ENCODE measurements at places on chromosomes 13 and 19.

GRCh38 chr19:33429891-33430673, 56.6 kb downstream of the CEBPG start:
- DNase-seq = no peak

DNA sequence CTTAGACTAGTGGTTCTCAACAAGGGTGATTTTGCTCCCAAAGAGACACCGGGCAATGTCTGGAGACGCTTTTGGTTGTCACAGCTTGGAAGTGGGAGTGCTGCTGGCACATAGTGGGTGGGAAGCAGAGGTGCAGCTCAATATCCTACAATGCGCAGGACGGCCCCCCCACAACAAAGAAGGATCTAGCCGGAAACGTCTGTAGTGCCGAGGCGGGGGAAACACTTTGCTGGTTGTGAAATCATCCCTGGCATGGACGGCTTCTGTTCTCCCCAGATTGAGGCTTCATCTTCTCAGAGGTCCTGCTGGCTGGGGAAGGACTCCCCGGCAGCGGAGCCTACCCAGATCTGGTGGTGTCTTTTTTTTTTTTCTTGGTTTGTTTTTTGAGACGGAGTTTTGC, 13.4 kb upstream of the SYT5 start:
- no peak for DNase-seq

- no peak for DNase-seq
These were observed 1981.1 kb upstream of the PCDH20 start for GRCh38 chr13:63396746-63397145.

- no peak for DNase-seq
These were observed 10.4 kb downstream of the ZNF91 start for GRCh38 chr19:23384858-23385257.

- no peak for DNase-seq
These were observed 14.7 kb upstream of the CEACAM6 start for GRCh38 chr19:41740415-41741243.

- peak; percentile 83 for DNase-seq
These were observed 14.3 kb downstream of the IER2 start for GRCh38 chr19:13164343-13165161.

DNA sequence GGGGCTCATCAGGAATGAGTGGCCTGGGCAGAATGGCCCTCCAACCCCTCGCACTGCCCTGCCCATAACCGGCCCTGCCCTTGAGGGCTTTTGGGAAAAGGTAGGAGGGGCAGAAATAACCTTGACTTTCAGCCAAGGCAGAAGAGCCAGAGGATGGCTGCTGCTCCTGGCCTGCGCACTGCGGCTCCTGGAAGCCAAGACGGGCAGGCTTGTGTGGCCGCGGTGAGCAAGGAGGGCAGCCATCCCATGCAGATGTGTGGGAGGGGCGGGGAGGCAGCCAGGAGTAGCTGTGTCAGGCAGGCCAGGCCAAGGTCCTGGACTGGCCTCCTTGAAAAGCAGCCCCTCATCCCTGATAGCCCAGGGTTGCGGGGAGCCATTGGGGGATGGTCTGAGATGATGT, 57.6 kb upstream of the URI1 start:
- no peak for DNase-seq

DNA sequence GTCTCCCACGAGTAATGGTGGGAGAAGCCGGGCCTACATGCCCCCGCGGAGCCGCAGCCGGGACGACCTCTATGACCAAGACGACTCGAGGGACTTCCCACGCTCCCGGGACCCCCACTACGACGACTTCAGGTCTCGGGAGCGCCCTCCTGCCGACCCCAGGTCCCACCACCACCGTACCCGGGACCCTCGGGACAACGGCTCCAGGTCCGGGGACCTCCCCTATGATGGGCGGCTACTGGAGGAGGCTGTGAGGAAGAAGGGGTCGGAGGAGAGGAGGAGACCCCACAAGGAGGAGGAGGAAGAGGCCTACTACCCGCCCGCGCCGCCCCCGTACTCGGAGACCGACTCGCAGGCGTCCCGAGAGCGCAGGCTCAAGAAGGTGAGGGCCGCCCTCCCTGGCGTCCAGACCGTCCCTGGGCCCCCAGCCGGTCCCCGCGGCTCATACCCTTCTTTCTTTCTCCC, 1.4 kb upstream of the USF2 start:
- DNase-seq = peak; percentile 60

DNA sequence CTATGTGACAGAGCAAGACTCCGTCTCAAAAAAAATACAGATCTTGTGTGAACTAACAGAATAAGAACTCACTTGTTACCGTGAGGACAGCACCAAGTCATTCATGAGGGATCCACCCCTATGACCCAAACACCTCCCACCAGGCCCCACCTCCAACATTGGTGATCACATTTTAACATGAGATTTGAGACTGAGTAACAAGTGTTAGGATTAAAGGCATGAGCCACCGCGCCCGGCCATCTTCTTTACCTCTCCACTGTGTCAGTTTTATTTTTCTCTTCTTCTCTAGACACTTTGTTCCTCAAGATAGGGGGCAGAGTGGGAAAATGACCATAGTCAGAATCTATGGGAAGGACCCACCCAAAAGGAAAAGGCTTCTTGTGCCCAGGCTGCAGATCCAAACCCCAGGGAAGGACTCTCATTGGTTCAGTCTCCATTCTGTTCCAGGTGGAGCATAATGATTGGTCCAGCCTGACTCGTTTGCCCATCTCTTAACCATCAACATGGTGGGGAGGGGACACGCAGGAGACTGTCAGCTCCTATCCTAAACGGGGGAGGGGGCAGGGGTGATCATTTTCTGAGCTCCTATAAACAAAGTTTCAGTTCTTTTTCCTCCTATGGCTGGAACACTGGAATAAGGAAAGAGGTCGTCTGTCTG, 1.3 kb upstream of the CALM3 start:
- DNase-seq = no peak
